Stimulated activated CD4-positive, alpha-beta T cell treated with anti-CD3 and anti-CD28 coated beads, Interleukin-15, amount 100 ng/mL, for 48 hours (primary cell): ENCODE measurements at places on chromosomes 5 and 9.
A peak's percentile ranks its signal among the peaks of the same experiment; 100 is the strongest.

GRCh38 chr5:88746438-88746882, 136.5 kb downstream of the MEF2C start:
- no peak for DNase-seq

DNA sequence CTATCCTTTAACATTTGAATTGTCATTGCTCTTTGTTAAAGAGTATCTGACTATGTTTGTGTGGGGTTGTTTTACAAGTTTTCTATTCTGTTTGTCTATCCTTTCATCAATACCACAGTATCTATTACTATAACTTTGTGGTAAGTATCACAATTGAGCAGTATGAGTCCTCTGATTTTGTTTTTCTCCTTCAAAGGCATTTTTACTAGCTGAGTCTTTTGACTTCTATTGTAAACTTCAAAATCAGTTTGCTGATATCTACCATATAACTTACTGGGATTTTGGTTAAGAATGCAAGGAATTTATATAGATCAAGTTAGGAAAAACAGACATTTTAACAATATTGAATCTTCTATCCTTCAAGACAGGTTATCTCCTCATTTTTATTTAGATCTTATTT, 789.8 kb upstream of the PTPRD start:
- no peak for DNase-seq

GRCh38 chr5:169651526-169651925, 14.5 kb downstream of the DOCK2 start:
- DNase-seq = no peak

- no peak for DNase-seq
Observed at GRCh38 chr9:93185266-93186214, 1.6 kb downstream of the WNK2 start.

DNA sequence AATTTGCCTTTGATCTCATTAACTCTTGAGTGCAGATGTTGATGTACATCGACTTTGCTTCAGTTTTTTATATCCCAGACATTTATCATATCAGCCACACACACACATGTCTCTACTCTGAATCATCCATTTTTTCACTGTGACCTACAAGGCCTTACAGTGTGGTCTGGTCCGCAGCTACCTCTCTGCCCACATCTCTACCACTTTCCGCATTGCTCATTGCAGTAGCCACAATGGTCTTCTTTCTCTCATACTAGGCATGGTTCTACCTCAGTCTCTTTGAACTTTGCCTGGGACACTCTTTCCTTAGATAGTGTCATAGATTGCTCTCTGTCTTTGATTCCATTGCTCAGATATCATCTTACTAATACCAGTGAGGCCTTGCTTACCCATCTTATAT, 87.9 kb upstream of the FSD1L start:
- peak; percentile 51 for DNase-seq

GRCh38 chr5:92711956-92712355, 869.1 kb downstream of the NR2F1-AS1 start:
- DNase-seq = no peak

- no peak for DNase-seq
Observed at GRCh38 chr5:91166059-91166807, 216.9 kb downstream of the ARRDC3 start.

DNA sequence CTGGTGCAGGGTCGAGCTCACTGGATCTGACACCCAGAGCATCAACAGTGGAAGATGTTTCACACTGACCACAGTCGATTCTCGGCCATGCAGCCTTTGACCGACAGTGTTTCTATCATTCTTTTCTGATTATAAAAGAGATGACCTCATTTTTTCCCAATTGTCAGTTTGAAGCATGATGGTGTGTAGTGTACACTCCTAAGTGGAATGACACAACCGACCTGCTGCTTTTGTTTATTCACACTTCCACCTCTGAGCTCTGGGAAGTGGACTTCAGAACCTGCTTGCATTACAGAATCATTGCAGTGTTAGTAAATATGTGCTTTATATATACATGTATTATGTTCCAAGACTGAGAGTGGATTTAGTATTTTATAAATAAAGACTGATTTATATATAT, 128.6 kb downstream of the IRX2 start:
- DNase-seq = no peak

- DNase-seq = no peak
Observed at GRCh38 chr5:159034083-159034824, 65.5 kb downstream of the EBF1 start.

DNA sequence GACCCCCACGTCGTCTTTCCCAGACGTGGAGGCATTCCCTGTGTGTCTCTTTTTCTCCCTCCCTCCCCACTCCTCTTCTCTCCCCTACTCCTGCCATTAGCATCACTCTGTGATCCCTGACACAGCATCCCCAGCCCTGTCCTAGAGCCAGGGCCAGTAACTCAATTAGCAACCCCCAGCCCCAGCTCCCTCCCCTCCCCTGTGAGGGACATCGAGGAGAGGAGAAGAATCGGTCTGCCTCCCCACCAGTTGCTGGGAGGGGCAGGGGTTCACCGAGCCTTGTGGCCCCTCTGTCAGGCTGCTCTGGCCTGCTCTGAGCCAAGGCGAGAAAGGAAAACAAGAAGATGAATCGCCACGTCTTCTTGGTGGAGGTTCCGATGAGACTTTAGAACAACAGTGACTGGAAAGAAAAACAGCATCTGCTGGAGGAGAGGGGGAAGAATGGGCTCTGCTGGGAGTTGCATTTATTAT, 123.1 kb downstream of the PAPPA start:
- no peak for DNase-seq

- no peak for DNase-seq
Observed at GRCh38 chr5:170920196-170920595, 58.4 kb downstream of the RANBP17 start.

DNA sequence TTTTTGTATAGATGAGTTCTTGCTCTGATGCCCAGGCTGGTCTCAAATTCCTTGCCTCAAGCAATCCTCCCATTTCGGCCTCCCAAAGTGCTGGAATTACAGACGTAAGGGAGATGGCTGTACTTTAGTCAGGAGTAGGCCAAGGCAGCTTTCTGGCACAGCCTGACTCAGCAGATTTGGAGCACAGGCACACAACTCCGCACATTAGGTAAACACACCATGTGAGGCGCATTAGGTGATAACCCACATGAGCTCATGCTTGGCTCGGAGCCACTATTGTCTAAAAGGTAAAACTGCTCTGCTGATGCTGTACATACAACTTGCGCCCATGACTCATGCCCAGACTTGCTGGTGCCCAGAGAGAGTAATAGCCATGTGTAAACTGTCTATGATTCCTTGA, 1157.9 kb downstream of the TAF11L14 start:
- DNase-seq = no peak

- no peak for DNase-seq
Observed at GRCh38 chr5:90022711-90023053, 386.9 kb downstream of the CETN3 start.

GRCh38 chr5:65938256-65938655, 11.9 kb downstream of the ERBIN start:
- DNase-seq = no peak

DNA sequence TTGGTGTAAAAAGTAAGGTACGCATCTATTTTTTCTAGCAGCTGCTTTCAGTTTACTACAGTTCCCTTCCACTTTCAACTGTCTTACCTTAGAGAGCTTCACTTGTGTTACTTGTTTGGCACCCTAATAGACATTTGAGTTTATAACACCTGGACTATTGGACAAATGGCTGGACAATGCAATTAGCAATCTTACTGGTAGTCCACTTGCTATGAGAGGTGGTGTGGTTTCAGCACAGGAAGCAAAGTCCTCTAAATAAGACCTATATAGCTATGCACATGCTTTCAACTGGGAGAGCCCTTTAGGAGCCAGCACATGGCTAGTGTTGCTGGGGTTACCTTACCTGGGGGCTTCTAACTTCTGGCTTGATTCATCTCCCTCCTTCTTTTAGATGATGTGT, 119.6 kb upstream of the RANBP3L start:
- DNase-seq = no peak

DNA sequence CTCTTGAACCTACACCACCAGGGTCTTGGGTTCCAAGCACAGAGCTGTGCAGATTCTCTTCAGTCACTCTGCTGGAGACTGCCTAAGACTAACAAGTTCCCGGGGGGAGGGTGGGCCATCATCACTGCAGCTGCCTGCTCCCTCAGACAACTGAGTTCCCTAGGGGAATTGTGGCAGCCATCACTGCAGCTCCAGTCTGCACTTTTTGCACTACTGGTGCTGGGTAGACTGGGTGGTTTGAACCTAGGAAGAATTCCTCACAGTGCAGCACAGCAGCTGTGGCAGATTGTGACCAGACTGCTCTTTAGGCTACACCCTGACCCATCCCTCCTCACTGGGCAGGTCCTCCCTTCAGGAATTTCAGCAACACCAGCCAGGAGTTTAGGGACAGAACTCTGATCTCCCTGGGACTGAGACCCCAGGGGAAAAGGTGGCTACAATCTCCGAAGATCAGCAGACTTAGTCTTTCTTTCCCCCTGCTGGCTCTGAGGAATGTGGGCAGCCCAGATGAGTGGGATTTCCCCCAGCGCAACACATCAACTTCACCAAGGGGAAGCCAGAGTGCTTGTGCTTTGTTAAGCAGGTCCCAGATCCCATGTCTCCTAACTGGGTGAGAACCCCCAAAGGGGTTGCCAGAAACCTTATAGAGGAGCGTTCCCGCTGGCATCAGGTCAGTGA, 30.9 kb upstream of the RGMB start:
- DNase-seq = no peak

GRCh38 chr9:132975961-132976360, 2.5 kb upstream of the GFI1B start:
- no peak for DNase-seq

DNA sequence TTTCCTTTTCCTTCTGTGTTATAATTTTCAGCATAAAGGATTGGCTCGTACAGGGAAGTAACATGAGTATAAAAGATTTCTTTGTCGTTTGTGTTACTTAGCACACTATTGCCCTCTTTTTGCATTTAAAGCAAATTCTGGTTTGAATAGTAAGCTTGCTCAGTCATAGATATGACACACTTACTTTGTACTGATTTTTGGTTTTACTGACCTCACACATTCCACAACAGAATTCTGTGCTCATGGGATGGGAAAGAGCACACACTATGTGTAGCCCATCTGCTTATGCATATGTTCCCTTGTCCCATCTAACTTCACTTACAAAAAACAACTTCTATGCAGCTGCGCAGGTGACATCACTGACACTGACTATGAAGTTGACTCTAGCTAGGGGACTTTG, 111.9 kb upstream of the MTAP start:
- DNase-seq = no peak

DNA sequence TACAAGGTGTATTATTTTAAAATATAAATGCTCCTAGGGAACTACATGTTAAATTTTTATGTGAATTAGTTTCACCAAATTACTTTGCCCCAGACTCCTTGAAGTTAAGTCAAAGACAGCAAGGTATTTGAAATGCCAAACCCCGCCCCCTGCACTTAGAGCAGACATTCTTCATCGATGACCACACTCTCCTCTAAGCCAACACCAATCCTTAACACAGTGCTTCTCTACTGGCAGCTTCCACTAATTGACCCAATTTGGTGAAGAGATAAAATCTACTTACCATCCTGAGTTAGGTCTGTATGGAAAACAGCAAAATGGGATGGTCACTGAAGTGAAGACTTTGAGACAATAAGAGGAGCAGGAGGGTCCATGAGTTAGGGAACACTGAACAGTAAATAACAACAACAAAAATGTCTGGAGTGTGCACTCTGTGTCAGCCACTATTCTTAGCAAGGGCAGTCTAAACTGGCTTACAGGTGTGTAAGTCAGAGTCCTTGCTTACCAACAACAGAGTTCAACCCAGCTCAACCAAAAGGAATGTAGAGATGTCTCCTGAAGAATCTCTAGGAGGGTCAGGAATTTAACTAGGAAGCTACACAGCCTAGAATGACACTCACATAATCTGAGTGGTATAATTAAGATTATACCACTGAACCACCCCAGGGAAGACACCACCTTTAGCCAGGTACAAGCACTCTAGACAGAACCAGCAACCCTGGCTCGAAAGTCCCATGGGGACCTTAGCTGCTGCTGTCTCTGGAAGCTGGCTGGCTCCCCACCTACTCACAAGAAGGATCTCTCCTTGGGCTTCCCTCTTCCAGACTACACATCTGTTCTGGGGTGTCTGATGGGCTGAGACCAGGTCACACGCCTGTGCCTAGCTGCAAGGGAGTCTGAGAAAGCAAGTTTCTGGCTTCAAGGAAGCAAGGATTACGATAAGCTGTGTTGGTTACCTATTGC, 8.8 kb upstream of the UBE2QL1 start:
- DNase-seq = no peak

- DNase-seq = no peak
Observed at GRCh38 chr5:124742983-124743601, 3.3 kb downstream of the ZNF608 start.

DNA sequence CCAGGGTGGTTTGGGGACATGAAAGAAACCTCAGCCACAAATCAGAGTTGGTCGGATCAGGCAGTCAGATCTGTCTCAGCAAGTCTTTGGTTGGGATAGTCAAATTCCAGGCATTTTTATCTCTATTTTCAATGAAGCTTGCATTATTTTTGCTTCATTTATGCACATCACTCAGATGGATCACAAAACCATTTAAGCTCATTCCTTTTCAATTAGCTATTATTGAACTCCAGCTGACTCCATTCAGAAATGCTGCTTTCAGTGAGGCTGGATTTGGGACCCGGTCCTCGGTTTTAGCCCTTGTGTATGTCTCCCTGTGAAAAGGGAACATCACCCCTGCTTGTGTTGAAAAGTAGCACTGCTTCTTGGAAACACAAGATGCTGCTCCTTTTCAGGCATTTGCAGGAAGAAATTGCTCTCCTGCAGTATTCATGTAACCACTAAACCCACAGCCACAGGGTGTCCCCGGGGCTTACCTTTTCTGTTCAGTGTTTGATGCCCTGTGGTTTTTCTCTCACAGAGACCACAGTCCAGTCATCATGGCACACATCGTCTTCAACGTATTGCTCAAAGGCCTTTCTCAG, 232.9 kb downstream of the NFIB start:
- no peak for DNase-seq

DNA sequence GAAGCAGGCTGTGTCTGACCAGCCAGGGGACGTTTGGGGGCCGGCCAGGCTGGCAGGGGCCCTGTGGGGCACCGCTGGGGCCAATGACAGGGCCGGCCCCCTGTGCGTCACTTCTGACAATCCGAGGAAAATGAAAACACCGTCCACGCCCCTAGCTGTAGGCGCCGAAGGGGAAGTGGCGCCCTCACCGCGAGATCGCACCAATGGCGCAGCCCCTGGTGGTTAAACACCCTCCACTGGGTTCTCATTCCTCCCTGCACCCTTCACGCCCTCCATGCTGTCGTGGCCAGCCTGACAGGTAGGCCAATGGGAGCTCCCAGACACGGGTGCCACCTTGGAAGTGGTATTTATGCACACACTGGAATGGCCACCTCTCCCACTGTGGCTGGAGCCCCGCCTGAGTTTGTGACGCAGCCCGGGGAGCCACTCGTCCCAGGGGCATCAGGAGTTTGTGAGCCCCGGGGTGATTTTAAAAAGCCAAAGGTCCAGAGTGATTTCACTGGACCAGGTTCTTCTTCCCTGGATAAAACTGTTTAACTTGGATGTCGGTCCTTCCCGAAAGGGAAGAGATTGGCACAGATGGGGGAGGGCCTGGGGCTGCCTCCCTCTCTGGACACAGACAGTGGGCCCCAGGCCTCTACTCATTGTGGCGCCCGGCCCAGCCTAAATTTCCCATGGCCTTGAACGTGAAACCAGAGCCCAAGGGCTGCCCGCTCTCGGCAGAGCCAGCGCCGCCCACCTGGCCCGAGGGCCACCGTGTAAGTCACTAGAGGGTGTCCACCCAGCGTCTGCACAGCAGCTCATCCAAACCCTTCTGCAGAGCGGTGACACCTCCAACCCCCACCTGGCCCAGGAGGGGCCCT, 49.7 kb downstream of the NKD2 start:
- DNase-seq = no peak

- no peak for DNase-seq
Observed at GRCh38 chr9:126763130-126763764, 41.6 kb upstream of the ZBTB43 start.
